ENCODE measurements at places on chromosomes 11 and 22.

GRCh38 chr11:65295001-65295400 lies 19.7 kb upstream of the CDC42EP2 start:
- no peak for DNase-seq

GRCh38 chr11:102464859-102465500 lies 12.4 kb upstream of the TMEM123 start:
- DNase-seq = no peak

- no peak for DNase-seq
Measured at GRCh38 chr22:29148826-29149225, 56.9 kb upstream of the EMID1 start.

GRCh38 chr22:50675553-50676179 lies 3.0 kb downstream of the SHANK3 start:
- DNase-seq = no peak

DNA sequence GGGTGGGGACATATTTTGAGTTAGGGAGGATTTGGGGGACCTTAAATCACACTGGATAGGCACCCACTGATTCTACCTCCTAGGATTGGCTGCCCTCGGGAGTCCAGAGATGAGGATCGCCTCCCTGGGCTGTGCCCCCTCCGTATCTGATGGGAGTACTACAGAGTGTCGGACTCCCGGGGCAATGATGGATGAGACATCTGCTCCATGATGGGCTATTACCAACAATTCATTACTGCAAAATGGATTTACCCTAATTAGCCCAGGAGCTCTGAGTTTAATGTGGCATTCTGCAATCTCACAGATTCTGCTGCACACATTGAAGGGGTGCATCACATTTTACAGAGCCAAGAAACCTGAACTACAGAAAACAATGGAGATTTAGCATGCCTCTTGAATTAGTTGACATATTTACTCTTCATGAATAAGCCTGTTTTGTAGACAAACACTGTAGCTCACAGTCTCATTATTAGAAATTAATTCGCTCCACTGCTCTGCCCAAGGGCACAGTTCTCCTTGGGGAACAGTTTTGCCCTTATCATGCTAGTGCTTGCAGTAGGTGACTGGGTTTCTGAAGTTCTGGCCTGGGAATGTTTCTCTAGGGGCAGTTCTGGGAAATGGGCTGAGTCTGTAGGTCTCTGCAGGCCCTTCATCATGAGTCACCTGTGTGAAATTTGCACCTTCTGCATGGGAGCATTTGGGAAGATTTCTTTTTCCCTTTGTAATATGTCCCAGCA lies 217.1 kb upstream of the PLET1 start:
- DNase-seq = no peak

DNA sequence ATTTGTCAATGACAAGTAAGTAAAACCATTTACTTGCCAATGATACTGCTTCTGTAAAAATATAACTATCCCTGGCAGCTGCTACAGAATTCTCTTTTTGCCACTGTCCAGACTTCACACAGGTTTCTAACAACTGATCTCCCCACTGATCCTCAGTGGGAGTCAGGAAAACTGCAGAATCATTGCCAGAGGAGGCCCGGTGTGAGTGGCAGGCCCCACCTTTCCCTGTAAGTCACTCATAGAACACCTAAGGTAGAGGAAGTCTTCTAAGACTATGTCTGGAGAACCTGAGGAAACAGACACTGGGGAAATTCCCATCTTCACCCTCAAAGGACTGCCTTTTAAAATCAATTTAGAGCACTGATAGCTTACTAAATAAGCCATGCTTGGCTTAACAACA lies 66.3 kb downstream of the ZC3H12C start:
- no peak for DNase-seq

DNA sequence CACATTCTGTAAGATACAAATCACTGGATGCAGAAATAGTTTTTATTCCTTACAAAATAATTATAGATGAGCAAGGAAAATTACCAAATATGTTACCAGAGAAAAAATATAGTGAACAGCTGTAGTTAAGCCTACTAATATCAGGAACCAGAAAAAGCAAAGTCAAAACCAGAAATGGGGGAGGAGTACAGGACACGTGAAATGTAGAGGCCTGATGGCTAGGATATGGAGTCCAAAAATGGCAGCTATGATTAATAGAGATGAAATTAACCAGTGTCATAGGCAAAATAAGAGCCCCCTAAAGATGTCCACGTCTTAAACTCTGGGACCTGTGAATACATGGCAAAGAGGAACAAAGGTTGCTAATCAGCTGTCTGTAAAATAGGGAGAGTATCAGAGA lies 34.1 kb downstream of the MRE11 start:
- no peak for DNase-seq

DNA sequence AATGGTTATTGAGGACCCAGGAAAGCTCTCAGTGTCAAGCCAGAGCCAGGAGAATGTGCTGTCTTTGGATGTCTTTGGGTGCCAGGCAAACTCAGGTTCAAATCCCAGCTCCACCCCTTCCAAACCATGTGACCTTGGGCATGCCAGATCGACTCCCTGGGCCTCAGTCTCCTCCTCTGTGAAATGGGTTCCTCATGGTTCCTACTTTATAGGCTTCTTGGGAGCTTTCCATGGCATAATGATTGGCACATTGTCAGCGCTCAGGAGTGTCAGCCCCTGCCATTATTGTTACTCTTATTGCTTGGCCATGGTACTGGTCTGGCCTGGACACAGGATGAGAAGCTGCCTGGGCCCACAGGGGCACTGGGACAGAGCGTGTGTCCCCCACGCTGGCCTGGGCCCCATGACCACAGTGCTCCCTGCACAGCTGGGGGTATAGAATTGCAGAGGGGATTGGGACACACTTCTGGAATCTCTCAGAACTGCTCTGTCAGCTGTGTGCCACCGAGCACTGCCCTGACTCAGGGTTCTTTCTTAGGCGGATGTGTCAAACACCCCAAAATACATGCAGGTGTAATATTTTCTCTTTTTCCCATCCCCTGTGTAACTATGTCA lies 37.6 kb upstream of the CRYBB3 start:
- DNase-seq = no peak

DNA sequence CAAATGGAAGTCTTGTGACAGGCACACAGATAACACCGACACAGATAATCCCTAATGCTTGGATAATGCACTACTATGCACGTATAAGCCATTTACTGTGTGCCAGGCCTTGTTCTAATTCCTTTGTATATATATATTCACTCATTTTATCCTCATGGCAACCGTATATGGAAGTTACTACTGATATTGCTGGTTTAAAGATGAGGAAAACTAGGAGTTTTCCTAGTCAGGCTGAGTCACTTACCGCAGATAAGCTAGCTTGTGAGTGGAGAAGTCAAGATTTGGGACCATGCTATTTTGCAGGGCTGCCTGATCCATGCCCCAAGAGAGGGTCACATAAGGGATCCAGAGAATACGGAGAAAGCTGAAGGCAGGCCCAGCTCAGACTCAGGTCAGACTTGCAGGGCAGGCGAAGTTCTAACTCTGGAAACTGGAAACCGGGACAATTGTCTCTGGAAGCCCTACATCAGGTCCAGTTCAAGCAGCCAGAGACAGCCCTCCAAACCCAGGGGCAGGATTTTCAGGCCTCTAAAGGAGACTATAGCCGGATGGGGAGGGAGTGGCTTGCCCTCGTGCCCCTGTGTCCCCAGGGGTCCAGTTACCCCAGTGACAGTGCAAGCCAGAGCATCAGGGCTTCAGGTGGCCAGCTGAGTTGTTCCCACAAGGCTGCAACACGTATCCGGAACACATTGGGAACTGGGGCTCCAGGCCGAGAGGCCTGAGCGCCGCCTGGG lies 534.8 kb downstream of the INSC start:
- DNase-seq = no peak

- no peak for DNase-seq
Measured at GRCh38 chr22:30116362-30117117, 36.3 kb downstream of the HORMAD2 start.

GRCh38 chr11:71843858-71844257 lies 10.9 kb downstream of the DEFB108B start:
- DNase-seq = no peak

GRCh38 chr11:28704801-28705200 lies 596.6 kb downstream of the METTL15 start:
- DNase-seq = no peak

GRCh38 chr22:37167176-37167980 lies 17.7 kb upstream of the IL2RB start:
- no peak for DNase-seq

DNA sequence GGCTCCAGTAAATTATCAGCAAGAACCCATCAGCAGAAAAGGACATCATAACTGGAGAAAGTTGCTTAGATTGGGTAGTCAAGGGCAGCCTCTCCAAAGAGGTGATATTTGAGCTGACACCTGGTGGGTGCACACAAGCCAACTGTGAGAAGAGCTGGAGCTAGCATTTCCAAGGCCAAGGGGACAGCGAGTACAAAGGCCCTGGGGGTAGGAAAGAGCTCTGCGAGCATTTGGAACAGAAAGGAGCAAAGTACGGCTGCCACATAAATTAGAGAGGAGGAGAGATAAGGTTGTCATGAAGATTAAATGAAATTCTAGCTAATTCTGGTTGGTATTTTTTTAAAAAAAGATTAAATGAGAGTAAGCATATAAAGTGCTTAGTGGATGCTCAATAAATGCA lies 21.7 kb upstream of the SMCO4 start:
- DNase-seq = no peak

- no peak for DNase-seq
Measured at GRCh38 chr22:49690454-49690853, 137.2 kb downstream of the BRD1 start.
